ENCODE measurements at places on chromosomes 7 and 10.

- DNase-seq = no peak
Measured at GRCh38 chr7:50555594-50556140, 9.5 kb downstream of the DDC start.

- no peak for DNase-seq
Measured at GRCh38 chr7:153088601-153089000, 329.0 kb downstream of the ACTR3B start.

GRCh38 chr10:61752111-61753011, 89.6 kb downstream of the CABCOCO1 start:
- no peak for DNase-seq

DNA sequence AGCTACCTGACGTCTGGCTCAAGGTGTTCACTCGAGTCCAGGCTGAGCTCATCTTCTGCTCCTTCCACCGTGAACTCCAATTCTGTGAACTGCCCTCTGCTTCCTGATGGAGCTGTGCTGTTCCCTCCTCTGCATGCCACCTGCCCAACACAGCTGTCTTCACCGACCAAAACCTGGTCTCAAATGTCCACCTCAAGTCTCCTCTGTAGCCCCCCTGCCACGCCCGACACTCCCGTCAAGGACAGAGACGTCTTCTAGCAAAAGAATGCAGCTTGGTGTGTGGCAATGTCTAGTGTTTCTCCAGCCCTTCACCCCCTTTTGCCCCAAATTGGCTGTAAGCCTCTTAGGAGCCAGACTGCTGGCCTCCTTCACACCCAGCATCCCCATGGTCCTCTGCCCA, 305.1 kb downstream of the DNAJB6 start:
- no peak for DNase-seq
